ENCODE measurements at places on chromosomes 2 and 18.

DNA sequence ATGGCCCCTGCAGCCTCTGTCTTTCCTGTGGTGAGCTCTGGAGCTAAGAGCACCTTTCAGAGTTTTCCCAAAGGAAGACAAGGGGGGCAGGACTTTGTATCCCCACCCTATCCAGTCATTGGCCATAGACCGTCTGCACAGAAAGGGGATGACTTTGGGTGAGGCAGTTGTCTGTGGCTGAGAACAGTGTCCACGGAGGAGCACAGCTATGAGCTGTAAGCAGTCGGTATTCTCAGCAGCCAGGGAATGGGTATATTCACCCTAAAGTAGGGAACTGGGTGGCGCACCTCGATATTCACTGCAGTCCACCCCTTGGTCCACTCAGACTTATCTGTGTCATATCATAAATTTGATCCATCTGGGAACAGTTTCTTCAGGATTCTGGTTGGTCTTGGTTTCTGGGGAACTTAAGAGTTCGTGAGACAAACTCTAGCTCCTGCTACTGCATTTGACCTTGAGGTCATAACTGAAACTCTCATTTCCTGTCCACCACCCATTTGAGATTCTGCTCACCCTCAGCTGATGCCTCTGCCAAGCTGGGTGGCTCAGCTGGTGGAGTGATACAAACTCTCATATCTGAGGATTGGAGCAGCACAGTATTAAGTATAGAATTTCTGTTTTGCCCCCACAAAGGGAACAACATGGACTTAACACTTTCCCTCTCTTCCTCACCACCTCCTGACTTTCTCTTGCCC lies 45.2 kb upstream of the SCG2 start:
- peak; percentile 24 for DNase-seq

DNA sequence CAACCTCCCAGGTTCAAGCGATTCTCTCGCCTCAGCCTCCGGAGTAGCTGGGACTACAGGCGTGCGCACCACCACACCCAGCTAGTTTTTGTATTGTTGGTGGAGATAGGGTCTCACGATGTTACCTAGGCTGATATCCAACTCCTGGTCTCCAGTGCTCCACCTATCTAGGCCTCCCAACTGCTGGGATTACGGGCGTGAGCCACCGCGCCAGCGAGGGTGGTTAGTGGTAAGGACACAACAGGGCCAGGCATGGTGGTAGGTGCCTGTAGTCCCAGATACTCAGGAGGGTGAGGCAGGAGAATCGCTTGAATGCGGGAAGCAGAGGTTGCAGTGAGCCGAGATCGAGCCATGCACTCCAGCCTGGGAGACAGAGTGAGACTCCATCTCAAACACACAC lies 26.6 kb upstream of the DUSP2 start:
- no peak for DNase-seq

DNA sequence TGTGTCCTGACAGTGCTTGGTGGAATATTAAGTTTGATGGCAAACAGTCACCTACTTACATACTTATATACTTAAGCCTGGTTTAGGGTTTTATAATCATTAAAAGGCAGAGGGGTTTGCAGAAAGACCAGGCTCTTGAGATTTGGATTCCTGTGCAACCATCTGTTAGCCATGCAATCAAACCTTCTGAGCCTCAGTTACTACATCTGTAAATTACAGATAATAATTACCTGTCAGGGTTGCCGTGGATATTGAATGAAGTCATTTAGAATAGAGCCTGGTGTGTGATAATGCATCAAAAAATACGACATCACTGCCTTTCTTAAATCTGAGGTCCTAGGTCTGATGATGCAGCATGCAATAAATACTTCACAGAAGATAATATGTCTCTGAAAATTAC lies 152.9 kb downstream of the ARHGAP28 start:
- DNase-seq: no peak

- no peak for DNase-seq
Observed at GRCh38 chr2:164523726-164524125, 97.6 kb downstream of the GRB14 start.

GRCh38 chr2:28377984-28378678 lies 14.5 kb upstream of the FOSL2 start:
- DNase-seq: no peak

DNA sequence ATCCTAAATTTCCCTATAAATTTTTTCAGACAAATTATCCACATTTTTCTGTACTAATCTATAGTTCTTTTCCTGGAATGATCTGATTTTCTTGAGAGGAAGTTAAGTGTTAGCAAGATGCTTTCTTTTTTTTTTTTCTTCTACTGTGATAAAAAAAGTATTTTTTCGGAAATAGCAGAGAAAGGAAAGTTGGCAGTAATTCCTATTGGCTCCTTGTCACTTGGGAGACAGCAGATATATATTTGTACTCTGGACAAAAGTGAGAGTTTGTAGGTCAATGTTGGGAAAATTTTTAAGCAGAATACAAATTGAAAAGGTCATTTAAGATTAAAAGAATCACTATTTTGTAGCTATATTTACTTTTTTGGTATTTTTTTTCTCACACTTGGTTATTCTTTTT lies 635.7 kb upstream of the NRXN1 start:
- DNase-seq: no peak

GRCh38 chr2:144996225-144996795 lies 476.4 kb upstream of the ZEB2 start:
- peak; percentile 70 for DNase-seq

- DNase-seq: peak; percentile 37
Observed at GRCh38 chr2:24334245-24334633, 26.1 kb downstream of the ITSN2 start.

- DNase-seq: peak; percentile 71
Observed at GRCh38 chr2:105179469-105180372, 61.8 kb upstream of the GPR45 start.

- DNase-seq: peak; percentile 28
Observed at GRCh38 chr18:76604935-76605240, 109.8 kb upstream of the ZNF516 start.

DNA sequence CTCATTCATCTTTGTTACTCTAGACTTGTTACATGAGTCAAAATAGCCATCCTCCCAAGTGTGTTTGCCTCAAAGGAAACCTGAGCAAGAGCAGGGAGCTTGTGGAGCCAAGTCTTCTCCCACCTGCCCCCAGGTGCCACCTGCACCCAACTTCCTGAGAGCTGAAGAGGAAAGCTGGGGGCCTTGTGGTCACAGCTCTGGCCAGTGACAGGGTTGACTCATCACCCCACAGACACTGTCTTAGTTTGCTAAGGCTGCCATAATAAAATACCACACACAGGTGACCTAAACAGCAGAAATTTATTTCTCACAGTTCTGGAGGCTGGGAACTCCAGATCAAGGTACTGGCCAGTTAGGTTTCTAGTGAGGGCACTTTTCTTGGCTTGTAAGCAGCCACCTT lies 99.6 kb downstream of the TPGS2 start:
- no peak for DNase-seq

- DNase-seq: no peak
Observed at GRCh38 chr18:28837100-28837499, 660.2 kb upstream of the CDH2 start.

GRCh38 chr2:222433332-222434173 lies 9.2 kb downstream of the SGPP2 start:
- DNase-seq: no peak
